ENCODE measurements at places on chromosomes 1 and 21. TPM values are rescaled to one million over a fixed set of nuclear protein-coding genes. Genes with fewer than 3 reads are reported as not detected.

SLFNL1 gene
- 0.05 TPM for total RNA-seq

RNU1-3 gene
- total RNA-seq: not detected

LIPI gene
- not detected for total RNA-seq

NOS1AP gene
- 0.85 TPM for total RNA-seq

KIF1B gene
- total RNA-seq: 18.7 TPM

MFSD2A gene
- 3.1 TPM for total RNA-seq

Measured in SK-MEL-5 (cell line).